ENCODE measurements at places on chromosomes 6 and 20. TPM values are rescaled to one million over a fixed set of nuclear protein-coding genes. Genes with fewer than 3 reads are reported as not detected.
A peak's percentile ranks its signal among the peaks of the same experiment; 100 is the strongest.

The LBP gene
- not detected for total RNA-seq

The OLIG3 gene
- total RNA-seq = 0.41 TPM

- H3K4me1 ChIP-seq = no peaks in the 10 kb centered on the region
- DNase-seq = no peak
- no peak overlapping the region for H3K4me3 ChIP-seq
- peak overlapping the region; percentile 66 for H3K27ac ChIP-seq
- H3K27me3 ChIP-seq = peaks cover 11% of the 10 kb centered on the region
These were observed 15.7 kb upstream of the LAMA4 start for GRCh38 chr6:112269979-112270566.

The TRIM15 gene
- total RNA-seq = 0.95 TPM

DNA sequence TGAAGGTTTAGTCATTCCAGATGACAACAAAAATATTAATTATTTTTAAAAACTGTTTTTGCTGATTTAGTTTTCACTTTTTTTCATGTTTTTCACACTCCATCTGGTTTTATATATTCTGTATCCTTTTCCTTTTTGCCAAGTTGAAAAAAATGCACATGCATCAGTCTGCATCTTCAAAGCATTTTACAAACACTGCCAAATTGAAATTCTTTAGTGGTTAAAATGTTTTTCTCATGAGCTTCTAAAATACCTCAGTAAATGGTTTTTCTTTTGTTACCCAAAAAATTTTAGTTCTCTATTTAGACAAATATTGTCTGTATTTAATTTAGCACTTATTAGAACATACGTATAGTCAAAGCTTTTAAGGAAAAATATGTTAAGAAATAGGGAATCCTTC lies 386.9 kb upstream of the HSF2 start:
- H3K27ac ChIP-seq = no peak overlapping the region
- no peak overlapping the region for H3K4me3 ChIP-seq
- H3K27me3 ChIP-seq = no peaks in the 10 kb centered on the region
- DNase-seq = no peak
- no peaks in the 10 kb centered on the region for H3K36me3 ChIP-seq

DNA sequence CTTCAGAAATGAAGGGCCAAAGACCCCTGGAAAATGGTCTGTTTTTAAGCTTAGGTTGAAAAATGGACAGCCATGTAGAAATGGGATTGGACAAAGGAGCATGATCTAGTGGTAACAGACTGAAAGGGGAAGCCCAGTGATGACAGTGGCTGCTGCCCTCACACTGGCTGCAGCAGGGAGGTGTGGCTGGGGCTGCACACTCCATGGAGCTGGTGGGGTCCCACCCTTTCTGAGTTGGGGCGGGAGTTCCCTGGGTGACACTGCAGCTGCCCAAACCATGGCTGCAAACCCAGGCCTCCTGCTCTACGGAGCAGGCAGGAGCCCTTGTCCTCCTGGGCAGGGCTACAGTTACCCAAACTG lies 8.5 kb upstream of the PACSIN1 start:
- H3K4me3 ChIP-seq = no peak overlapping the region
- H3K36me3 ChIP-seq = no peaks in the 10 kb centered on the region
- H3K27ac ChIP-seq = no peak overlapping the region
- DNase-seq = no peak

- H3K36me3 ChIP-seq = no peaks in the 10 kb centered on the region
- no peaks in the 10 kb centered on the region for H3K4me1 ChIP-seq
- no peaks in the 10 kb centered on the region for H3K27me3 ChIP-seq
- H3K27ac ChIP-seq = no peak overlapping the region
- no peak overlapping the region for H3K4me3 ChIP-seq
These were observed 46.0 kb downstream of the TFEB start for GRCh38 chr6:41689171-41690008.

The RAB44 gene
- 0.09 TPM for total RNA-seq

The SNPH gene
- total RNA-seq = 7.1 TPM

- H3K27ac ChIP-seq = no peak overlapping the region
- no peaks in the 10 kb centered on the region for H3K27me3 ChIP-seq
- H3K36me3 ChIP-seq = no peaks in the 10 kb centered on the region
- no peak overlapping the region for H3K4me3 ChIP-seq
- DNase-seq = no peak
- no peaks in the 10 kb centered on the region for H3K4me1 ChIP-seq
These were observed 578.3 kb downstream of the HACE1 start for GRCh38 chr6:104281370-104281769.

GRCh38 chr6:129267028-129267427 lies 384.1 kb downstream of the LAMA2 start:
- H3K4me3 ChIP-seq = no peak overlapping the region
- no peak for DNase-seq
- H3K4me1 ChIP-seq = no peaks in the 10 kb centered on the region

The MAP3K5 gene
- total RNA-seq = 18.5 TPM

The SLC13A3 gene
- not detected for total RNA-seq

The SLC44A4 gene
- total RNA-seq = 0.23 TPM

GRCh38 chr20:53898556-53898931 lies 171.8 kb downstream of the BCAS1 start:
- H3K4me3 ChIP-seq = no peak overlapping the region
- no peak overlapping the region for H3K27ac ChIP-seq
- no peak for DNase-seq
- H3K27me3 ChIP-seq = no peaks in the 10 kb centered on the region
- no peaks in the 10 kb centered on the region for H3K36me3 ChIP-seq

DNA sequence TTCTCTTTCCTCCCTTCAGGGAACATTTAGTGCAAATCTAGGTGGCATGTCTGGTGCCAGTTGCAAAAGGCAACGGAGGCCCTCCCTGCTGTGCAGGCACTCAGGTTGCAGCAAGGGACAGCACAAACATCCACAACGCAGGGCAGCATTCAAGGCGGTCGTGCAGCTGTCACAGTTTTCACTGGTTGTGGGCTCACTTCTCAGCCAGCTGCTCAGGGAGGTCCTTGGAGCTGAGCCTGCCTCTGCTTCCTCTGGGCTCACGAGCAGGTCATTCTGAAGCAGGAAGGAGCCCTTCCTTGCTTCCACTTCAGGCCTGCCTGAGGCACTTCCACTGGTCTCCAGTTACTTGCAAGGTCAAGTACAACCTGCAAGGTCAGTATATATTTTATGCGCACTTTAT lies 3.8 kb upstream of the NPEPL1 start:
- no peaks in the 10 kb centered on the region for H3K36me3 ChIP-seq
- H3K27ac ChIP-seq = no peak overlapping the region
- no peak for DNase-seq
- H3K27me3 ChIP-seq = no peaks in the 10 kb centered on the region

- H3K4me3 ChIP-seq = no peak overlapping the region
- H3K4me1 ChIP-seq = peaks cover 5% of the 10 kb centered on the region
- no peaks in the 10 kb centered on the region for H3K27me3 ChIP-seq
- DNase-seq = no peak
- peaks cover 73% of the 10 kb centered on the region for H3K36me3 ChIP-seq
- peak overlapping the region; percentile 15 for H3K27ac ChIP-seq
These were observed 81.2 kb downstream of the EZR start for GRCh38 chr6:158737710-158738615.

- H3K27me3 ChIP-seq = no peaks in the 10 kb centered on the region
- no peak for DNase-seq
- no peak overlapping the region for H3K27ac ChIP-seq
- H3K36me3 ChIP-seq = no peaks in the 10 kb centered on the region
- no peak overlapping the region for H3K4me3 ChIP-seq
- H3K4me1 ChIP-seq = no peaks in the 10 kb centered on the region
These were observed 169.3 kb upstream of the CDH4 start for GRCh38 chr20:61082720-61083119.

The ZNF334 gene
- 1.5 TPM for total RNA-seq

- DNase-seq = peak; percentile 42
- peaks cover 45% of the 10 kb centered on the region for H3K36me3 ChIP-seq
- H3K4me1 ChIP-seq = peaks cover 23% of the 10 kb centered on the region
- peak overlapping the region; percentile 93 for H3K4me3 ChIP-seq
- no peaks in the 10 kb centered on the region for H3K27me3 ChIP-seq
- peak overlapping the region; percentile 98 for H3K27ac ChIP-seq
These were observed 838 bp downstream of the TNFAIP3 start for GRCh38 chr6:137867685-137868509.

GRCh38 chr6:55176958-55177357 lies 2.6 kb downstream of the HCRTR2 start:
- peaks cover 1% of the 10 kb centered on the region for H3K36me3 ChIP-seq
- H3K27ac ChIP-seq = no peak overlapping the region
- peaks cover 11% of the 10 kb centered on the region for H3K27me3 ChIP-seq
- no peak for DNase-seq
- no peaks in the 10 kb centered on the region for H3K4me1 ChIP-seq
- no peak overlapping the region for H3K4me3 ChIP-seq

GRCh38 chr6:5606546-5606945 lies 345.2 kb downstream of the FARS2 start:
- no peak overlapping the region for H3K4me3 ChIP-seq
- H3K27me3 ChIP-seq = no peaks in the 10 kb centered on the region
- DNase-seq = no peak
- H3K4me1 ChIP-seq = peaks cover 14% of the 10 kb centered on the region
- peaks cover 2% of the 10 kb centered on the region for H3K36me3 ChIP-seq

The EYA4 gene
- total RNA-seq = not detected

- H3K4me3 ChIP-seq = no peak overlapping the region
- DNase-seq = no peak
- H3K4me1 ChIP-seq = no peaks in the 10 kb centered on the region
- no peak overlapping the region for H3K27ac ChIP-seq
These were observed 261.1 kb downstream of the FNDC1 start for GRCh38 chr6:159430323-159430722.

DNA sequence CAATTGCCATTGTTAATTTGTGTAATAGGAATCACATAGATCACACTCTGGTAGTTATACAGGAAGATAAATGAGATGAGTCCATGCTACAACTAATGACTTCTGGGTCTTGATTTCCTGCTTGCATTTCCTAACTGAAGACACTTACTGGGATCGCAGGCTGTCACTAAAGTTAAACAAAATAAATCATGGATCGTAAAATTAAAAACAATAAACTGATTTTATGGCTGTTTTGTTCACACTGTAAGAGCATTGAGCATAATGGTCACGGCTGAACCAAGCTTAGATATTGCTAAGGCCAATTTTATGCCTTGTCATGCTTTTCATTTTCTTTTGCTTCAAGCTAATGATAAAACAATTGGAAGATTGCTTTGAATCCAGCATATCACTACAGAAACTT lies 332.5 kb upstream of the CITED2 start:
- H3K4me1 ChIP-seq = no peaks in the 10 kb centered on the region
- H3K27ac ChIP-seq = no peak overlapping the region
- H3K36me3 ChIP-seq = no peaks in the 10 kb centered on the region
- DNase-seq = no peak
- H3K4me3 ChIP-seq = no peak overlapping the region

- H3K4me3 ChIP-seq = no peak overlapping the region
- H3K27me3 ChIP-seq = peaks cover 13% of the 10 kb centered on the region
- peak; percentile 24 for DNase-seq
- no peak overlapping the region for H3K27ac ChIP-seq
These were observed 95.6 kb downstream of the TOX2 start for GRCh38 chr20:44010162-44010704.

GRCh38 chr6:11160199-11160598 lies 48.7 kb upstream of the ERVFRD-1 start:
- H3K4me1 ChIP-seq = peaks cover 17% of the 10 kb centered on the region
- DNase-seq = no peak
- H3K27ac ChIP-seq = no peak overlapping the region
- H3K4me3 ChIP-seq = no peak overlapping the region
